ENCODE measurements at places on chromosomes 1 and 21.

- DNase-seq: no peak
Observed at GRCh38 chr1:202438393-202439174, 90.1 kb downstream of the PPP1R12B start.

DNA sequence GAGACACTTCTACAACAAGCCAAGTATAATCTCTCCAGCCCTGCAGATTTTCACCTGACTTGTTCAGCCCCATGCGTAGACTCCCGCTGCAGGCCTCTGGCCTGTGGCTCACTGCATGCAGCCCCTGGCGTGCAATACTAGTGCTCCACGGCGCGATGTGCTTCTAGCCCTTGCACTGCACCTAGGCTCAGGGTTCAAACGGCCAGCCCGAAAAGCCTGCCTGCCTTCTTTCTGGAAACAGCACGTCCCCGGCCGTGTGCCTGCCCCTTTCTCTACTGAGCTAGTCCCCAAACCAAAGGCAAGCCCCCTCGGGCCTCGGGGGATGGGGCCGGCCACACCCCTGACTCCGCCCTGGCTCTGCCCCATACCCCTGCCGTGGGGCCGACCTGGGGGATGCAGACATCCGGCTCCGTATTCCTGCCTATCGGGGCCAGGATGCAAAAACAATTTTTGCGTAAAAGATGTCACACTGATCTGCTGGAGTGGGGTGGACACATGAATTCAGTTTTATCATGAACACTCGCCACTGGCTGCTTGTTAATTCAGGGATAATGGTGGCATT is 26.3 kb upstream of the TRAPPC10 start:
- DNase-seq: no peak

- no peak for DNase-seq
Observed at GRCh38 chr1:43518935-43519686, 11.6 kb upstream of the PTPRF start.

- DNase-seq: no peak
Observed at GRCh38 chr1:169099561-169099960, 6.9 kb upstream of the ATP1B1 start.

GRCh38 chr1:54798206-54798605 is 2.9 kb downstream of the TTC22 start:
- DNase-seq: no peak

DNA sequence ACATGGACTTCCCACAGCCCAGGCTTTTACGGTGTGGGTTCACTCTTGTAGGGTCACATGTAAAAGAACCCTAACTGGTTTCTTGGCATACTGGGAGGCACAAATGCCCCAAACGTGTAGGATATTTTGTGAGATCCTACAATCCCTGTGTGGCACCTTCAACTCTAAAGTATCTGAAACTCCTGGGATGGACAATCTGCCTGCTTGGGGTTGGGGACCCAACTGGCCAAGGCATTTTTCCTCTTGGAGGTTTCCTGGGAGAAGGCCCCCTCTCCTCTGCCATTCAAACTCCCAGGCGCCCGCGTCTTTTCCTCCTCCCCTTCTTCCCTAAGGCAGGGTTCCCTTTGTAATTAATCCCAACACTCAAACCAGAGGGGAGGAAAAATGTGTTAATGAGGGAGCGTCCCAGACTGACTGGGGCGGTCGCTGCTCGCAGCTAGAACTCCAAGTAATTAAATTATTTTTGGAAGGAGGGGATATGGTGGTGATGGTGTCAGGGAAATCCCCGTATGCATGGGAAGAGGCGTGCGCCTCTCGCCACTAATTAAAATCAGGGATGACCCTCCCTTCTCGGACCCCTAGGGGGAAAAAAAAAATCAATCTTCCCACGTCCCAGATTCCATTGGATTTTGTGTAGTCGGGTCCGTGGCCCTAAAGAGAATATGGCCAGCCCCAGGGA is 681 bp upstream of the VANGL2 start:
- DNase-seq: no peak

DNA sequence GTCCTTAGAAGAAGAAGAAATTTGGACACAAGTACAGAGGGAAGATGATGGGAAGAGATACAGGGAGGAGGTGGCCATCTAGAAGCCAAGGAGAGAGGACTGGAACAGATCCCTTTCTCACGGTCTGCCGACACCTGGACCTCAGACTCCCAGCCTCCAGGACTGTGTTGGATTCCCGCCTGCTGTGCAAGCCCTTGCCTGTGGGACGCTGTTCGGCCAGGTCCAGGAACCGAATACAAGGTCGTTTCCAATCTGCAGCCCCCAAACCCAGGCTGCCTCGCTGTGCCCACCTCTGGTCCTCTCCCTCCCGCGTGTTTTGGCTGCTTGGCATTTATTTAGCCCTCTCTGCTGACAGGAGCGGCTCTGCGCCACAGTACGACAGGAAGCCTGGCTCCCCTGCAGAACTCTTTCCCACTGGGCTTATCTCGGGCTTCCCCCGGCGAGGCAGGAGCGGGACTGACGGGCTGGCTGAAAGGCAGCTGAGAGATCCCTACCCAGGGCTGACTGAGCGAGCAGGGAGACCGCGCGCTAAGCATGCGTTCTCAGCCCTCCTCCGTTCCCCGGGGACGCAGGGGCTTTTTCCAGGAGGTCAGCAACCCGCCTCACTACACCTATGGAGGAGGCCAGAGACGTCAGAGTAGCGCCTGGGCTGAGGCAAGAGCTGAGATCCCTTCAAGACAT is 238.4 kb downstream of the TNR start:
- DNase-seq: no peak
